ENCODE measurements at places on chromosomes 12 and 14.

DNA sequence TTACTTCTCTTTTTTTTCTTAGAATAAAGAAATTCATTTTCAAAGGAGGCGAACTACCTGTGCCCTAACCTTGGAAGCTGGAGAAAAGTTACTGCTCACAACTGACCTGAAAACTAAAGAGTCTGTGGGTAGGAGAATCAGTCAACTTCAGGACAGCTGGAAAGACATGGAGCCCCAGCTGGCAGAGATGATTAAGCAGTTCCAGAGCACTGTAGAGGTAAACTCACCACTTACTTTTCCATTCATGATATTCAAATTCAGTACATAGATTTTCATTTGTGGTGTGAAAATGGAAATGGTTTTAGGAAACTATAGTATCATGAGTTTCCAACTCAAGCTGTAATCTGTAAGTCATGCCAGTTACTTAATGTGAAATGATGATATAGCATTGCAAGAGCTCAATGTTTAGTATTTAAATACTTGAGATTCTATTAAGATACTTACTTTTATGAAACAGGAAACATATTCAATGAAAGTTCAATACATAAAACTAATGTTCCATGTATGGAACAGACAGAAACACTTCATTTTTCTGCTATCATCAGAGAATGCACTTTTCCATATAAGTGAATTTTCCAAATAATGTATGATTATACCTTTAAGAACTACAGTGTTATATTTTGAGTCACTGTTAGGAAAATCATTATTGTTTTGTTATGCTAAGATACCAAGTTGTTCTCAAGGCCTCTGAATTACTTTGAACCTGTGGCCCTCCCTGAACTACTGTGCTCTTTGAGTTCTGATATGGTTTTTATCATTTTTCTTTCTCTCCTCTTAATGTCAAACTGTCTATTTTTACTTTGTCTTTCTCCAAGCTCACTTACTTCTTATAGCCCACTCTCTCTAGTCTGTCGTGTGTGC lies 119.0 kb downstream of the ESR2 start:
- peak; percentile 14 for DNase-seq

DNA sequence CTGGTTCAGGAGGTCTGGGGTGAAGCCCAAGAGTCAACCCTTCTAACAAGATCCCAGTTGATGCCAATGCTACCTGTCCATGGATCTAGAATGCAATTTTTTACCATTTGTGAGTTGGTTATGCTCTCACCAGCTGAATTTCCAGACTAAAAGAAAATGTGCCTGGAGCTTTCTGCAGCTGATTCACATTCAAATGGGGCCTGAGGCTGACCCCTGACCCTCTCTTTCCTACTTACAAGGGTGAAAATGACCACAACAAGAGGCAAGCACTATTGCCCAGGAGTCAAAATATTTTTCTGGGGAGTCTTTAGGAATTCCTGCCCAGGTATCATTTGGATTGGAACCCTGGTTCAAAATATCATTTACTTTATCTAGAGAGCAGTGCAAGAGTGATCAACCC lies 159.1 kb downstream of the SAMD4A start:
- no peak for DNase-seq

- peak; percentile 78 for DNase-seq
Observed at GRCh38 chr12:109763201-109763841, 49.7 kb downstream of the FAM222A start.

DNA sequence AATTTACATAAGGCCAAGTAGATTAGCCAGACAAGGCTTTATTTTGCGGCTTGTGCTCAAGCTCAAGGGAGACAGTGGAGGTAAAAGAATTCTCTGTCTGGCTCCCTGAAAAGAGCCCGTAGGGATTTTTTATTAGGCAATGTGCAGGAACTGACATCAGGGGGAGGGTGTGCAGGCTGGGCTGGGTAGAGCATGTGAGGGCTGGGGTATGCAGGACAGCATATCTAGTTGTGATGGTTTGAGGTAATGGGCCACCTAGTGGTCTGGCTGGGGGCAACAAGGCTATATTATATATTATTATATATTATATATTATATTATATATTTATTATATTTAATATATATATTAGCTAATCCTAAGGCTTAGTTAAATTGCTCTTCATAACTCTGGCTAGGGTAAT lies 102.1 kb downstream of the TMEM117 start:
- no peak for DNase-seq
